CD4-positive, alpha-beta T cell treated with Interleukin-17A for 1 hour (primary cell): ENCODE measurements at places on chromosomes 6 and 20.

DNA sequence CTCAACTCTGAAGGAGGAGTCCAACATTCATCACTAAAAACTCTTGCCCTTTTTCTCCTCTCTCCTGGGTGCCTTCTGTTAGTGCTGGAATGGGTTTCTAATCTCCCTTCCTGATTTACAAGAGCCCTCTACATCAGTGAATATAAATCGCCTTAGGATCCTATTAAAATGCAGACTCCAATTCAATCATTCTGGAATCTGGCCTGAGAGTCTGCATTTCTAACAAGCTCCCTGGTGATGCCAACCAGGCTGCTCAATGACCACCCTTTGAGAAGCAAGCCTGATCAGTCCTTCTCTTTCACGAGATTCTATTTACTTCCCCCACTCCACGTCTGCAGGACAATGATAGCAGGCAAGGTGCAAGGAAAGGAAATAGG, 72.8 kb upstream of the E2F3 start:
- no peak for DNase-seq

- DNase-seq, result no peak
Measured at GRCh38 chr20:49976542-49976941, 6.2 kb upstream of the SNAI1 start.

DNA sequence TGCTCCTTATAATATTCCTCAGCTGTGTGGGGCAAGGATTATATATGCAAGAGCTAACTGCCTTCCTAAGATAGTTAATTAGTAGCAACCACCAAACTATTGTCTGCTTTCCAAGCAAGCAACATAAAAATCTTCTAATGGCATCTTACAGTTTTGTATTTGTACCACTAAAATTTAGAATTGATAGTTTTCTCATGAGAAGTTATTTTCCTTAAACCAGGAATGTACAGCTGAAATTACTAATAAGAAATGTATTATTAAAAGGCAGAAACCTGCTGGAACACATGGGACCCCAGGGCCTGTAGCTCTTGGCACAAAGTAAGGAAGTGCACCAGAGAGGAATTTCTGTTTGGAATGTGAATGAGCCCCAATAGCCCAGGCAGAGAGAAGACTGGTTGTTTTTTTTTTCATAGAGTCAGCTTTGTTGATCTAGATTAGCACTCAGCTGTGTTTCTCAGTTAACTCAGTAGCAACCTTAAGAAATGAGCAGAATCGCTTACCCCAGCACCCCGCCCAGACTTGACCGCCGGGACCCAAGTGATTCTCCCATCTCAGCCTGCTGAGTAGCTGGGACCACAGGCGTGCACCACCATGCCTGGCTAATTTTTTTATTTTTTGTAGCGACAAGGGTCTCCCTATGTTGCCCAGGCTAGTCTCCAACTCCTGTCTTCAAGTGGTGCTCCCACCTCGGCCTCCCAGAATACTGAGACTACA, 2.6 kb downstream of the MGME1 start:
- DNase-seq, result no peak

DNA sequence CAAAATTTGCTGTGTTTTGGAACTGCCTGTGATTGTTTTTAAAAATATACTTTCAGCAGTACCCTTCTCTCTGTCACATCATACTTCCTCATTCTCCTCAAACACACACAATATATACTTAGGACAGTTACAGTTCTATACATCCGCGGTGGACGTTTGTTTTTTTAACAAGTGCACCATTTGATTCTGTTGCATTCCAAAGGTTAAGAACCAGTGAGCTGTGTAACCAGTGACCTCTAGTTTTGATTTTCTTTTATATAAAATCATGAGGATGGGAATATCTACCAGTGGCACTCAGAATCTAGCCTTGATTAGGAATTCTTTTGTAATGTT, 152.8 kb downstream of the CARMIL1 start:
- DNase-seq, result no peak

GRCh38 chr6:24497254-24497970, 2.6 kb downstream of the ALDH5A1 start:
- DNase-seq, result peak; percentile 7

- peak; percentile 85 for DNase-seq
Measured at GRCh38 chr6:166958926-166959861, 2.8 kb upstream of the RNASET2 start.

GRCh38 chr20:59636766-59637370, 32.5 kb downstream of the PHACTR3 start:
- no peak for DNase-seq

DNA sequence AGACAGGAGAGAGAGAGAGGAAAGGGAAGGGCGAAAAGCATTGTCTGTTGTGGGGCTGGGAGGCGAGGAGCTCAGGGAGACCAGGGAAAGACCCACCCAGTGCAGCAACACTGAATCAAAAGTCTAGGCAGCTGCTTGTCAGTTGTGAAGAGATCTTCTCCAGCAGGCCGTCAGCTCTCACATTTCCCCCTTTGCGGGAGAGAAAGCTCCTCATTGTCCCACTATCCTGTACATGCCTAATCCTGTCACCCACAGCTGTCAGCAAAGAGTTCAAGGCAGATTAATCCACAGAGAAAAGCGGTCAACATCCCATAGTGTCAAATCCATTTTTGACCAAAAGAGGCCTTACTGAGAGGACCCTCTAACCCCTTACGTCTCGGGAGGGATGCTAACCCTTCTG, 27.3 kb downstream of the RNF182 start:
- no peak for DNase-seq

GRCh38 chr6:3529232-3529631, 72.4 kb upstream of the SLC22A23 start:
- no peak for DNase-seq

GRCh38 chr6:16670617-16671051, 90.6 kb downstream of the ATXN1 start:
- no peak for DNase-seq

DNA sequence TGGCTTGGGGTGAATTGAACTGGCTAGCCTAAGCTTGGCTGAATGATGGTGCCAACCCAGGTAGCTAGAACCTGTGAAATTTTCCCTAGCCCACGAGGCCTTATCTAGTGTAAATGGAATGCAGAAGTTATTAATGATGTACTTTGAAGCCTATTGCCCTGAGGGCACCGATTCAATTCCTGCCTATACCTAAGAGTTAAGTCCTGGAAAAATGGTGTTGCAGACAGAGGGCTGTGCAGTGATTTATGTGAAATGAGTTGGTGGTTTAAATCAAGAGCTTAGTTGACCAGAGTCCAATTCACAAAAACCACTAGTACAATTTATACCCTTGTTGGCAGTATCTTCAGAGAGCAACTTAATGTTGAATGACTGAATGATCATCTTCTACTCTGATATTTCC, 373.8 kb upstream of the JAG1 start:
- no peak for DNase-seq

GRCh38 chr6:145752638-145753037, 17.3 kb upstream of the EPM2A start:
- no peak for DNase-seq

- DNase-seq, result no peak
Measured at GRCh38 chr6:8557014-8557748, 121.8 kb upstream of the SLC35B3 start.

GRCh38 chr6:166418691-166419143, 36.0 kb upstream of the MPC1 start:
- peak; percentile 30 for DNase-seq

- DNase-seq, result no peak
Measured at GRCh38 chr20:717832-718231, 42.2 kb upstream of the SCRT2 start.

- no peak for DNase-seq
Measured at GRCh38 chr6:13677878-13678254, 33.8 kb downstream of the RANBP9 start.

- no peak for DNase-seq
Measured at GRCh38 chr6:44020148-44020547, 107.1 kb downstream of the MRPL14 start.

DNA sequence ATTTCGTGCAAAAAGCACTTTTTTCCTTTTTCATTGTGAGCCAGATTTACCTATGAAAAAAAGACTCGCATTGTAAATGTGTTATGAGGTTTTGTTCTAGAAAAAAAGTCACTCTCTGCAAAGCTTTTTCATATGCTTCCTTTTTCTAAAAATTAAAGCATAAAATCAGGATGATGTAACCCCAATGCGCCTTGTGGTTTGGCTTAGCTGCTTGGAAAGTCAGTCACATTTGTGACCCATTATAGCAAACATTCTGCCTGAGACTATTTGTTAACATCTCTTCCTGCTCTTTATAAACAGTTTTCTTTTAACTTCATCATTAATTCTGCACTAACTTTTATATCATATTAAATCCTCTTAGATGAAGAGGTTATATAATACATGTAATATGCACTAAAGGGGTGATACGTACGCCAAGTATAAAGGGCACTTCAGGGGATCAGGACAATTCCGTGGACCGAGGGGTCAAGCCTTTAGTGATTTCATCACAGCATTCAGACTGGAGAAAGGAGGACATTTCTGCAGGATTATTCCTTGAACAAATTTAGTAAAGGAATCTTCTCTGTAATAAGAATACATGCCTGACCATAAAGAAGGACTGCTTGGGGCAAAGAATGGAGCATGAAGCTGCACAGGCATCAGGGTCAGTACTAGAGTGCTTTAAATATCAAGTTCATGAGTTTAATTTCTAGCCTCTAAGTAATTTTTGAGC, 48.1 kb upstream of the SMLR1 start:
- DNase-seq, result no peak

DNA sequence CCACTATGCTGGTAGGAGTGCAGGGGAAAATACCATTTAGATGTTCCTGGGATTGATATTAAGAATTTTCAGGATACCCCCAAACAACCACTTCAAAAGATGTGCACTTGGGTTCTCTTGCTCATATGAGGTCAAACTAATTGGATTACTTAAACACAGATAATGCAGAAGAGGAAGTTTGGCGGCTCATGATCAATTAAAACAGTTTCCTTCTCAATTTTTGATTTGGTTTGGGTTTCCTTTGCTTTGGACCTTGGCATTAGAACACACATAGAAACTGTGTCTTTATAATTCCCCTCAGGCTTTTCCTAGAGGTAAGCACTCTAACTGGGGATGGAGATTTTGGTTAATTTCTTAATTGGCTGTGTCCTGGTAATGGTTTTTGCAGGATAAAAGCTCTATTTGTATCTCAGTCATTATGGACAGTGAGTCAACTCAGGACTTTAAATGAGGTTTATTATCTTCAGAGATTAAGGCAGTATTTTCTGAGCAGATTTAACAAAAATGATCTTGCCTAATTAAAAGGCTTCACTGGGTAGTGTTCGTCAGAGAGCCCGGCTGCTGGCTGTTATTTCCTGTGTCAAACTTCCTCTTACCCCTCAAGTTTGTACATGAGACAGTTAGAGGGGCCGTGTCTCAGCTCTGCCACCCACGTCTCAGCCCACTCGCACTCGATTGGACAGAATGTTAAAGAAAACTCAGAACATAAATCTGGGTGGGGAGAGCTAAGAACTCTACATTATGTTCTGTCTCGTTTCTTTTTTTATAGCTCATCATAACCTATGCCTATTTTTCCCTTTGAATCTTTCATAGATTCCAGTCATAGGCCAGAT, 50.3 kb upstream of the PREP start:
- DNase-seq, result peak; percentile 78

GRCh38 chr6:49557177-49557576, 6.7 kb downstream of the C6orf141 start:
- DNase-seq, result no peak

DNA sequence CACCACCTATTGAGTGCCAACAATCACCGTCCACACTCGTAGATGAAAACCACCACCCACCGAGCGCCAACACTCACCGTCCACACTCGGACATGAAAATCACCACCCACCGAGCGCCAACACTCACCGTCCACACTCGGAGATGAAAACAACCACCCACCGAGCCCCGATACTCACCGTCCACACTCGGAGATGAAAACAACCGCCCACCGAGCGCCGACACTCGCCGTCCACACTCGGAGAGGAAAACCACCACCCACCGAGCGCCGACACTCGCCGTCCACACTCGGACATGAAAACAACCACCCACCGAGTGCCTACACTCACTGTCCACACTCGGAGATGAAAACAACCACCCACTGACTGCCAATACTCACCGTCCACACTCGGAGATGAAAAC, 129.3 kb downstream of the IRF4 start:
- DNase-seq, result no peak

DNA sequence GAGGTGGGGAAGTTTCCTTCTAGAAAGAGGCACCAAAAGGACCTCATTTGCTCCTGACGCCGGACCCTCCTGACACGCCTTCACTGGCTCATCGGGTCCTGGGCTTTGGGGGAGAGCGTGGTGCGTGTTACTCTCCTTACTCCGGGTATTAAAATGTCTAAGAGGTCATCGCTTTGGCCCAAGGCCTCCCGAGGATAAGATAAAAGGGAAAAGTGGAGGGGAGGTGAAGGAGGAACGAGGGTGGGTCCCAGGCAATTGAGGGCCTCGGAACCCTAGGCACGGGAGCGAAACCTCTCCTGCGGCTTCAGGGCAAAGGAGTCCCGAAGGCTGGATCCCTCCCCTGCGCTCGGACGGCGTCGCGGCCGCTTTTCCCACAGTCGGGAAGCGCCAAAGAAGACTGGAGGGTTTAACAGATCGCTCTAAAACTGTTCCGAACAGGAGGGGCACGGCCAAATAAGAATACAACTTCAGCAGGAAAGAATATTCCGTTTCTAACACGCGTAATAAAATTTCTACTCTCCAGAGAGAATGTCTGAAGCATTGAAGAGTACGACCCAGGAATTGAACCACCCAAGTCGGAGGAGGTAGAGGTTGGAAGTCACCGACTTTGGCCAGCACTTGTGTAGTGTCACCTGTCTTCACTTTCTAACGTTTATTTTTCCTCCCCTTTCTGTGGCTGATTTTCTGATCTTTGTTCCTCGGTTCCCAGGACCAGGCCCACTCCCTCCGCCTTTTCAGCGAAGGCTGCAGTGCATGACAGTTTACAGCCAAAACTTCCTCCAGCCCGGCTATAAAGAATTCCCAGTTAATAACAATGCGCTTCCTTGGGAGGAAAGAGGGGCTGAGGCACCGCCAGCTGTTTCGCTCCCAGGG, 2.1 kb upstream of the TBXT start:
- no peak for DNase-seq

DNA sequence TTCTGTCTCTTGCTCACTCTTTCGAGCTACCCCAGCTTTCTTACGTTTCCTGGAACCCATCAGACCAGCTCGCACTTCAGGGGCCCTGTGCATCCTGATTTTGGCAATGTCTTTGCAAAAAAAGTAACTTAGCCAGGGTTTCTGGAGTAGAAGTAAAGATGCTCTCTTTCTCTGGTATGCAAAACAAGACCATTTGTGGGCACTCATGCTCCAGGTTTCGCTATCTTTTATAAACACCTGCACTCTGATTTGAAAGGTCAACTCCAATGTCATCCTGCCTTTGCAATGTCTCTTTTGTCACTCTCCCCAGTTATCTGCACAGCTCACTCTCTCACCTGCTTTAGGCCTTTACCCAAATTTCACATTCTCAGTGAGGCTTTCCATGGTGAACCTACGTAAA, 869.1 kb downstream of the QKI start:
- DNase-seq, result no peak

GRCh38 chr20:34179637-34180360, 61.4 kb upstream of the ASIP start:
- DNase-seq, result no peak

DNA sequence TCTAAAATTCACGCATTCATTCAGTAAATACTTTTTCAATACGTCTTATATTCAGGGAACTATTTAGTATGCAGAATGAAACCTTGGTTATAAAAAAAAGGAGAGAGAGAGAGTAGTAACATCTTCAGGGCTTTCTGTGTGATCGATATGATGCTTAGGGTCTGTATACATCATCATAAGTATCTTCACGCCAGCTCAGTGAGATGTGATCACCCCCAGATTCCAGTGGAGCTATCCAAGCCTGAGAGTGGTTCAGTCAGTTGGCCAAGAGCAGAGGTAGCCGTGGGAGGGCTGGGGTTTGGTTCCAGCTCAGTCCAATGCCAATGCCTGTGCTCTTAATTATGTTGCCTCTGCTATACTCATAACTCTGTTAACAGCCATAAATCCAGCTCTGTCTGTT, 8.6 kb downstream of the CD83 start:
- DNase-seq, result no peak
